Kidney (tissue), 22 donors: ENCODE measurements at places on chromosomes 12 and 14.

DNA sequence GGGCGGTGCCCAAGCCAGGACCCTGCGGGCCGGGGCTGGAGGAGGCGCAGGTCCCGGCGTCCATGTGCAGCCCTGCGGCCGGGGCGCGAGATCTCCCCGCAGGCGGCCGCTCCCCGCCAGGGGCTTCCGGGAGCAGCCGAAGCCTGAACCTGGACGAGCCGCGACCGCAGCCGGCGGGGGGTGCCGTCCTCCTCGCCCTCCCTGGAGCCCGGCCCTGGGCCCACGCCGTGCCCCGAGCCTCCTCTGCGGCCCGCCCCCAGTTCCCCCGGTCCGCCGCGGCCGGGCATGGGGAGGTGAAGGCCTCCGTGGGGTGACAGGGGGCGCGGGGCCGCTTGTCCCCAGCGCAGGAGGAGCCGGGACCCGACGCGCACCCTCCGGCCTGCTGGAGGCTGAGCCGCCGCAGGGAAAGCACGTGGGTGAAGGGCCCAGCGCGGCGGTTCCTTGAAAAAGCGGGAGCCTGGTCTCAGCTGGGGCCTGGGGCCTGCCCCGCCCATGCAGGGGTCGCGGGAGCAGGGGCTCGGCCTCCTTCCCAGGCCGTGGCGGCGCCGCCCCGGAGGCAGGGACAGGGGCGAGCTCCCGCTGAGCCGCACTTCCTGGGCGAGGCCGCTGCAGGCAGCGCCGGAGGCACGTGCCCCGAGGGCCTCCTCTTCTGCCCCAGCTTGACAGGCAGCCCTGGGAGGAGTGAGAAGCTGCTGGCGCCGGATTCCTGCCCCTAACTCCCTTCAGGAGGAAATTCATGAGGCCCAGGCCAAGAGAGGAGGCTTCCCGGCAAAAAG is 55.6 kb upstream of the PPP2R5C start:
- peak; percentile 59 for DNase-seq

GRCh38 chr12:29110506-29111442 is 38.3 kb upstream of the FAR2 start:
- no peak for DNase-seq

- no peak for DNase-seq
Observed at GRCh38 chr12:92030618-92031017, 115.0 kb downstream of the BTG1 start.

DNA sequence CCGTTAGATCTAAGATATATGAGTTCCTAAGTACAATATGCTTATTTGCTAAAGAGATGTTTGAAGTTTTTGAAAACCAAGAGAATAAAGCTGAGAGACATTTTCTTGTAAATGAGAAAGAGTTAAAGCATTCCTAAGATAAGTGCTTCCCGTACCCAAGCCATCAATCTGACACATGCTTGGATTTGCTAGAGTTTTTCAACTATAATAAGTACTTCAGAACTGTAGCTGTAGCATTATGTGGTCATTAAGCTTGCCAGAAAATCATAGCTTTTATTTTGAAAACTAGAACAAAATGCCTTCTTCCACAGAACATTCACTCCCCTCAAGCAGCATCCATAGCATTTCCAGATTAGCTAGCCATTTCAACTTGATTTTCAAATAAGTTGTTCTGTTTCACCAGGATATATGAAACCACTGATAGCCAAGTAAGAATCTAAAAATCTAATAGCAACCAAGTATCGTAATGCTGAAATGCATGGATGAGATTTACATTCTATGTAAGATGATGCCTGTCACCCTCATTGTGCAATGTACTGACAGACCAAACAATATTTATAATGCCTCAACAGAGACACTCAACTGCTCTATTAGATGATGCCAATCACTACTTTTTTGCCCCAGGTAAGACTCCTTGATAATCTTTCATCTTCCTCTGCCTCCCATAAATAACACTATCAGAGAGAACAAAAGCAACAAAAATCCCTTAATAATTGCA is 8.0 kb downstream of the SNW1 start:
- DNase-seq: no peak

DNA sequence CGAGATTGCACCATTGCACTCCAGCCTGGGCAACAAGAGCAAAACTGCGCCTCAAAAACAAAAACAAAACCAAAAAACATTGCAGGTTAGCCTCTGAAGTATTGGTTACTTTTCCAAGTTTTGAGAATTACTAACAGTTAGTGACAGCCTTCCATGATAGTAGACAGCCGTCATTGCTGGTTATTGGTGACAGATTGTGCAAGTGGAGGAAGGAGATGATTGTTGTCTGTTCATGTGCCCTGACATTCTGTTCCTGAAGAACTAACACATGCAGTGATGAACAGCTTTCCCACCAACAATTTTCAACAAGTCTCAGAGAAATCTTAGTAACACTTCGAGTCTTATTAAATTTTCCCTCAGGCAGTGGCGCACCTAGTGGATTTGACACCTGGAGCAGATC is 89.3 kb upstream of the NAP1L1 start:
- no peak for DNase-seq

- no peak for DNase-seq
Observed at GRCh38 chr14:69059658-69060623, 80.8 kb upstream of the ACTN1 start.

DNA sequence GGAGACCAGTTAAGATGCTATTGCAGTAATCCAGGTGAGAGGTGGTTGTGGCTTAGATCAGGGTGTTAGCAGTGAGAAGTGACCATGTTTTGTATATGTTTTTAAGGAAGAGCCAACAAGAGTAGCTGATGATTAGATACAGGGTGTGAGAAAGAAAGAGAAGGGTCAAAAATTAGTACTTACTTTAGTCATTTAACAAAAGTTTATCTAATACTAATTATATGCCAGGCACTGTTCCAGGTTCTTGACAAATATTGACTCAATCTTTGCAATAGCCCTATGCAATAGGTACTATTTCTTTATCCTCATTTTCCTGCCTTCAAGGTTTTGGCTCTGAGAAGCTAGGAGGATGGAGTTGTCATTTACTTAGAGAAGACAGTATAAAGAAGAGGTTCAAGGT is 70.2 kb downstream of the SSPN start:
- DNase-seq: no peak

GRCh38 chr12:62522984-62523383 is 56.4 kb downstream of the MON2 start:
- no peak for DNase-seq

DNA sequence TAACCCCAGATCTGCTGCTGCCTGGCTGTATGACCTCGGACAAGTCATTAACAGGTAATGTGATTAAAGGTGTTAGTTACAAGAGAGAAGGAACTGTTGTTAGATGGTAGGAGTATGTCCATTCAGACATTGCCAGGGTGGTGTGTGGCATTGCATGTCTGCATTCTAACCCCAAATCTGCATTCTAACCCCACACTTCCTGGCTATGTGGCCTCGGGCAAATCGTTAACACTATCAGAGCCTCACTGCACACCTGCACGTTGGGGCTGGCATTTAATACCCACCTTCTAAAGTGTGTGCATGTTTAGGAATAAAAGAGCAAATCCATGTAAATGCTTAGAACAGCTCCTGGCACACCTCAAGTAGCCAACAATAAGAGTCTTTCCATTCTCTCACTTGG is 46.4 kb downstream of the CHST11 start:
- DNase-seq: no peak

DNA sequence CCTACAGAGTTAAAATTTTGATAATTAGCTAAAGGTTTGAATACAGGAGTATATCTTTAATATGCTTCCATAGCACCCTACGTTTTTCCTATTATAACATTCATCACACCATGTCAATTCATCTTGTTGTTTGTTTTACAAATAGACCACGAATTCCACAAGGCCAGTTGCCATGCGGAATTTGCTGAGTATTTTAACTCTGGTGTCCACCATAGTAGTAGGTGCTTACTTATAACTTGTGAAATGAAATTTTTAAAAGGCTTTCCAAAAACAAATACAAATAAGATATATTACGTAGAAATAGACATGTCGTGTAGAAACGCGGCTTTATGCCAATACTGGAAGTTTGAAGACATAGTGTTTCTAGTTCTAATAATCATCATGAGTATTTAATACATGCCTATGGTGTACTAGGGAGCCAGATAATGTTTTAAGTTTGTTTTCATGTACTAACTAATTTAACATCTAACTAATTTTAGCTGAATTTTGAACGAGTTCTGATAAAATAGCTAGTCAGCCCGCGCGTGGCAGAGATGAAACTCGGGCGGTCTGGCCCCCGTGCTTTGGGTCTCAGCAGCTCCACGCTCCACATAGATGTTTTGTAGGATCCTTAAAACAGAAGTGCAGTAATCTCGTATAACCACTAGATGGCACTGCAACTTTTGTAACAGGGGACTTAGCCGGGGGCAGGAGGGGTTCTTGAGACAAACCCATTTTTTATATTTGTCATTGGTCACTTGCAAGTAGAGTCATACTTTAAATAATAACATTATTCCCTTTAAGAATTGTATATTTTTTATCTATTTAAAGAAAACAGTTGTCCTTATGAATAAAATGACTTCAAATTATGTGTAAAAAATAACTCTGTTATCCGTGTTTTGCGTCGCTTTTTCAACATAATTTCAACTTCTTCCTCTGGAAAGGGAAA is 10.2 kb downstream of the CD69 start:
- DNase-seq: peak; percentile 83

- DNase-seq: no peak
Observed at GRCh38 chr14:96264853-96265252, 8.8 kb downstream of the BDKRB1 start.

- no peak for DNase-seq
Observed at GRCh38 chr12:91422811-91423692, 240.4 kb upstream of the DCN start.

GRCh38 chr12:118334939-118335567 is 37.7 kb downstream of the TAOK3 start:
- no peak for DNase-seq

GRCh38 chr12:54940727-54941315 is 43.7 kb downstream of the TESPA1 start:
- no peak for DNase-seq

GRCh38 chr12:9264546-9264945 is 56.4 kb upstream of the PZP start:
- DNase-seq: no peak

DNA sequence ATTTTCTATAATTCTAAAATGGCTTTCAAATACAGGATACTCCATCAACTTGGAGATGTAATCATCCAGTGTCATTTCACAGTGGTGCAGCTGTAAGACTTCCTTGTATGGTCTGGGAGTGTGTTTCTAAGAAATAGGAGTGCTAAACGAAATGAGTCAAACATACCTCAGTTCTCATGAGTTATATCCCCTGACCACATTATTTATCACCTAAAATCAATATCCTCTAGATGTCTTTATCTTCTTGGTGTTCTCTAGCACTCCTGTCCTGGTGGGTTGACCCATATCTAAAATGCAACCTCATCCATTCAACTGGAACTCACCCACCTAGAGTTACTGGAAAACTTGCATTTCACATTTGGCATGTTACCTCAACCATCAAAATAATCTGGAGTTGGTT is 33.2 kb downstream of the TMEM30B start:
- no peak for DNase-seq

- peak; percentile 90 for DNase-seq
Observed at GRCh38 chr12:3752741-3753486, at the start of gene CRACR2A. CRACR2A (minus strand) TSS chr12:3753109; CDS start chr12:3696999, 56,110 bp downstream.

GRCh38 chr14:104373055-104373854 is 206.3 kb upstream of the C14orf180 start:
- no peak for DNase-seq

DNA sequence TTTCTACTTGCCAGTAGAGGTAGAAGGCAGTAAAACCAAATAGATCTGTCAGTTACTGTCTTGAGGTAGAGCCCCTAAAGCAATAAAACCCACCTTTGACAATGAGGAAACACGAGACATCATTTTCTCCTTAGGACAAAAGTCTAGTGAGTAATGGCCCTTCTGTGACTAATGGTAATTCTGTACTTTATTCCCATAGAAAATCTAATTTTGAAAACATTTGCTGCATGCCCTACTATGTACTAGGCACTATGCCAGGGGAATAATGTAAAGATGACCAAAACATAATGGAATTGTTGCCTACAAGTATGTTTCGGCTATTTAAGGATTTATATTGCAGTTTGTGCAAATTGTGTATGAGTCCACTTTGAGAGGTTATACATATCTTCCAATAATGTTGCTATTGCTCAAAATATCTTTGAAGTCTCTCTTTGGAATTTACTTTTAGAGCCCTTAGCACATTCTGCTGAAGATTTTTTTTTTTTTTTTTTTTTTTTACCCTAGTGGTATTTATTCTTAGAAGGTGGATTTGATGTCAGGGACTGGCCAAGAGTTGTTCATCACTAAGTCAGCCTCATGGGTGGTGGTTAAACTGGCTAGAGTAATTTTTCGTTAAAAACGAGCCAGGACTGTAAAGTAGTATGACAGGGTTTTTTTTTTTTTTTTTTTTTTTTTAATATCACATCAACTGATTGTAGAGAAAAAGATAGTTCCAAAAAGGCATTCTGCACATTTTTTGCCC is 109.7 kb downstream of the CRADD start:
- DNase-seq: no peak

DNA sequence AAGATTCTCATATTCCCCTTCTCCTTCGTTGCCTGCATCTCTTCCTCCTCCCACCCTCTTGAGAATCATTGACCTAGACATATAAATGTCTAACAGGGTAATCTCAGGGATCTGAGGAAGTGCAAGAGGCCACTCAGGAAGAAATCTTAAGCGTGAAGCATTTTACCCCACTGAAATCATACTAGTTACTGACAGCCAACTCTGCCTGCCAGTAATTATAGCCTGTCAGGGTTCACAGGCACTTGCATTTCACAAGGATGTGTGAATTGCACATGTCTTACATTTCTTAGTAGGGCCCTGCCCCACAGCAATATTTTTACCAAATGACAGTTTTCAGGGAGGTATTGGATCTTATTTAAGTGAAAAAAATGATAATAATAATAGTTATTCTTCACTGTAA is 127.2 kb downstream of the SLC15A5 start:
- no peak for DNase-seq

DNA sequence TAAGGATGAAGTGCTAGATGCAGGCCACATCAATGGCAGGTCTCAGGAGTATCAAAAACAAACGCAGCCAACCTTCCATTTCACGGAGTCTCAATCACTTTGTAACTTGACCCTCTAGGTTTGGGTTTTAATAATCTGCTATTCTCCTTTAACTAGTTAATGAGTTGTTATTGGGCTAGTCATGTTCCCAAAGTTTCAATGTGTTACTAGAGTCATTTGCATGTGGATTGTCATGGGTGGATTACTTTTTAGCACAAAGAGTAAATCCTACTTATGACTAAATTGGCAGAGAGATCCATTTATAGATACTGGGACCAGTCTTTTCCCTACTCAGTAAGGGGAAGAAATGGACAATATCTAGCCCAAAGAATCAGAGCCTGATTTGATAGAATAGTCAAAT is 151.0 kb downstream of the BCAT1 start:
- DNase-seq: no peak
